ENCODE measurements at places on chromosomes 3 and 15.

DNA sequence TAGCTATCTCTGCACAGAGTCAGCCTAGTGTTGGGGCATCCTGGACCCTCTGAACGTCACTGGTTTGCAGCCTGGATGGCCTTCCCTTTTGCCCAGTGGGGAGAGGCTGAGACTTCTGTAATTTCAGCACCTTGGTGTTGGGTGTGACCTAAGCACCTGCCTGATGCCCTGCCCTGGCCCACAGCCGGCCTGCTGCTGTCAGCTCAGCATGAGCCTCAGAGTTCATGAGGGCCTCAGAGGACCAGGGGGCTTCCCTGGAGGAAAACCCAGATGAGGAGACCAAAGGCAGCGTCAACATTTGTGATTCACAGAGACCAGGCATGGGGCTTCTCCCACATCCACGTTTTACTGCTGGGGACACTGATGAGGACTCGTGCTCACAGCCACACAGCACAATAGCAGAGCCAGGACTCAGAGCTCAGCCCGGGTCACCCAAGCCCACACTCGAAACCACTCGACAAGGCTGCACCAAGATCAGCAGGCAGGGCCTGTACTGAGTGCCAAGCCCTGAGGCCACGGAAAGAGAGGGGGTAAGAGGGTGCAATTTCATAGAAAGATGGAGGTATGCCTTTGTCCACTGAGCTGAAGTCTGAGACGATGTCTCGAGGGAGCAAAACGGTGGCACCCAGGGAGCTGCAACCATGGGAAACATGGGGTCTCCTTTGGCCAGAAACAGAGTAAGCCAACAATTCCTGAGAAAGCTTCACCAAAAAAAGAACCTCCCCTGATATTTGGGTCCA lies 9.9 kb upstream of the GP9 start:
- no peak for DNase-seq

- no peak for DNase-seq
These were observed 11.3 kb upstream of the TRAK1 start for GRCh38 chr3:42079701-42080452.

DNA sequence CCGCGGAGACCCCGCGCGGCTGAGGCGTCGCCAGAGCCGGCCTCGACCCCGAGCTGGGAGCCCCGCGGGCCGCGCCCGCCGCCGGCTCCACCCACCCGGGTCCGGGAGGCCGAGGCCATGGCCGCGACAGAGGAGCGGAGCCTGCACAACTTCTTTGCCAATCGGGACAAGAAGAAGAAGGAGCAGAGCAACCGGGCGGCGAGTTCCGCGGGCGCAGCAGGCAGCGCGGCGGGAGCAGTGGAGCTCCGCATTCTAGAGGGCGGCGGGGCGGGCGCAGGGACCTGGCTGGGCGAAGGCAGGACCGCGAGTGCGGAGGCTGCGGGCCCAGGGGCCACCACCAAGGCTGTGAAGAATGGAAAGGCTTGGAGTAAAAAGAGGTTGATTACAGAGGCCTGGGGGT lies 37.6 kb upstream of the EPHA6 start:
- DNase-seq = no peak

GRCh38 chr15:23857028-23857641 lies 170.0 kb upstream of the NDN start:
- peak; percentile 56 for DNase-seq

DNA sequence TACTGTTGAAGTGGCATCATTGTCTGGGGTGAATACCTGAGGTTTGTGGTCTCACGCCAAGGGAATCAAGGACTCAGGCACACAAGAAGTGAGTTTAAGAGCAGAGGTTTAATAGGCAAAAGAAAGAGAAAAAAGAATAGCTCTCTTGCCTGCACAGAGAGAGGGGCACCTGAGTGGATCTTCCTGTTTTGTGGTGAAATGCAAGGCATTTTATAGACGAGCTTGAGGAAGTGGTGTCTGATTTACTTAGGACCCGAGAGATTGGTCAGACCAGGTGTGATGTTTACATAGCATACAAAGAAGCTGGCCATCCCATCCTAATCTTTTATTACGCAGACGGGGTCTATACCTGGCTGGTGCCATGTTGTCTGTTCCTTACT lies 13.2 kb downstream of the CCR5 start:
- no peak for DNase-seq

DNA sequence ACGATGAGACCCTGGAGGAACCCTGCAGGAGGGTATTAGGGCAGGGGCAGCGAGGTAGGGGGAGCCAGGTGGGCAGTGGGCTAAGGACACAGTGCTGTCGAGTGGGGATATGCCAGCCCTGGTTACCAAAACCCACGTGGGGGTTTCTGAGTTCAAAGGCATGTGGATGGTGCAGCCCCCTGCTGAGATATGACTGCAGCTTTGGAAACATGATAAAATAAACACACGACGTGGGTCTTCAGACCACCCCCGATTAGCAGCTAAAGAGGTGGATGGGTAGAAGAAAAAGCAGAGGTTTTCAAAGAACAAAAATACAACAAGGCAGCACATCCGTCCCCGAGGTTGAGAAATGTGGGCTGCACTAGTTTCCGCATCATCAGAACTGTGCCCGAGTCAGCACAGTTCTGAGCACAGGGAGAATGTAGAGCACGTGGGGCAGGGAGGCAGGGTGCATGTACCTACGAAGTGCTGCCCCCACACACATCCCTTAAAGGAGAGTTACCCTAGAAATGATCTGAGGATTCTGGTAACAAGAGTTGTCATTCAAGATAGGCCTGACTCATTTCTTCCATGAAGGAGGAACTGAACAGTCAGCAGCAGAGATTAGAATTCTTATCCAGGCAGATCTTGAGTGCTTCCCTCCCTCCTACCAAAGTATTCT lies 121.3 kb downstream of the RPLP1 start:
- DNase-seq = no peak

DNA sequence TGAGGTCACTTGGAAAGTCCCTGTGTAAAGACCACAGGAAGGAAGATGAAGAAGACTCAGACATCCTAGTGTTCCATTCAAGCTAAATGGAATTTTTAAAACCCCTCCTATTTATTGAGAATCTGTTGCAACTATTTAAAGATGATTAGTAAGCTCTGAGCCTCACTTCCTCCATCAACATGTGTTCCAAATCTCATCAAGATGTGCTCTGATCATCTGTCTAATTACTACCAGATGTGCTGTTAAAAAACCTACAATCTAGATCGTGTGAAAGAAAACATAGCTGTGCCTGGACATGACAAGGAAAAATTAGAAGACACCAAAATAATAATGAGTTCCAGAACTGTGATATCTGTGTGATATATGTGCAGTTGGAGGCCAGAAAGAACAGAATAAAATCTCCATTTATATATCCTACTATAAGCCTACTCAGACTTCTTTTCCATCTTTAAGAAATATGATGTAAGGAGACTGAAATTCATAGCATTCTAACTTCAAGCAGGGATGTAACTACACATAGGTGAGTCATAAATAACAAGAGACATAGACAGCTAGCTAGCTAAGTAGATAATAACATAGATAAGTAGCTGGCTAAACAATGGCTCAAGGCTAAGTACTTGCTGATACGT lies 7.8 kb downstream of the XPC start:
- no peak for DNase-seq
